Upper lobe of left lung (tissue), 6 donors: ENCODE measurements at places on chromosomes 13 and 19. TPM values are rescaled to one million over a fixed set of nuclear protein-coding genes. Genes with fewer than 3 reads are reported as not detected.

STK24 gene
- total RNA-seq = 51.3 TPM

GEMIN7 gene
- 24.2 TPM for total RNA-seq

WDFY2 gene
- 29.5 TPM for total RNA-seq

DNA sequence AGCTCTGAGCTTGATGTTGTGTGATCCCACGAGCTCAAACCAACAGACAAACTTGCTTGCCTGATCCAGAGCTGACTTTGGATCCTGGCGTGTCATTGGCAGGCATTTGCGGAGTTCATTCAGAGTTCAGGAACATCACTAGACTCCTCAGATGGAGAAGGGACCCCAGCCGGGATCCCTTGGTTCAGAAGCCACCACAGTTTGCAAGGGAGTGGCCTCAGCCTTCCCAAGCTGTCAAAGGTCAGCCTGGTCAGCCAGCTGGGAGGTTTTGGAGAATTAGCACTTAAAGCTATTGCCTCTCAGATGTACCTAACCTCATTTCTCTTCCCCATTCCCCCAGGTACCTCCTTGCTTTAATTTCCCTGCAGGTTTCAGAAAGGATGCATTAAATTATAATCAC is 208.8 kb upstream of the SOX21 start:
- no peak for DNase-seq

SYNGR4 gene
- not detected for total RNA-seq

GRCh38 chr13:78978381-78978998 is 319.5 kb upstream of the OBI1 start:
- peak; percentile 23 for DNase-seq

DNA sequence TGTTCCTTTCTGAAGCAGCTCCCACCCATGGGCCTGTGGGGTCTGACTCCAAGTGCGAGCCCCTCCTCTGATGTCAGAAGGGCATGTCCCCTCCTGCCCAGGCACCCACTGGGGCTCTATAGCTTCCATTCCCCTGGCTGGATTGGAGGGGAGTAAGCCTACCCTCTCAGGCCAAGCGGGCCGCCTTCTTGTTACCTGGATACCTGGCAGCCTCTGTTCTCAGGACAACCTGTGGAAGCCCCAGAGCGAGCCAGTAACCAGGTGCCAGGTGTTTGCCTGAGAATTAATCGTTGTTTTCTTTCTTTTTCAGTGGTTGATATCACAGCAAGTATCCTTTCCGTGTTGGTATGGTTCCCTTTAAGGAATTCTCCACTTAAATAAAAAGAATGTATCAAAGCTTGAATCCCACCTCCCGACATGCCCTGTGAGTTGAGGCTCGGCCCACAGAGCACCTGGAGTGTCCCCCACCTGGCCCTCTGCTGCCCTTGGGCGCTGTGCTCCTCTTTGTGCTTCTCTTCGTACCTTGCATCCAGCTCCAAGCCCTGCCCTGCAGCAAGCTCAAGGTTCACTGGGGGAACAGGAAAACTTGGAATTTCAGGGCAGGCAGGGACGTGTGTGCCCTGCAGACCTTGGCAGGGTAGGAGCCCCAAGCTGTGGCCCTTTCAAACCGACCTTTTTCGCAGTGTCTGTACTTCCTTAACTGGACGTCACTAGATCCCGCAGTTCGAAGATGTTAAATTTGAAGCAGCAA is 15.0 kb downstream of the MAU2 start:
- DNase-seq = no peak

DNA sequence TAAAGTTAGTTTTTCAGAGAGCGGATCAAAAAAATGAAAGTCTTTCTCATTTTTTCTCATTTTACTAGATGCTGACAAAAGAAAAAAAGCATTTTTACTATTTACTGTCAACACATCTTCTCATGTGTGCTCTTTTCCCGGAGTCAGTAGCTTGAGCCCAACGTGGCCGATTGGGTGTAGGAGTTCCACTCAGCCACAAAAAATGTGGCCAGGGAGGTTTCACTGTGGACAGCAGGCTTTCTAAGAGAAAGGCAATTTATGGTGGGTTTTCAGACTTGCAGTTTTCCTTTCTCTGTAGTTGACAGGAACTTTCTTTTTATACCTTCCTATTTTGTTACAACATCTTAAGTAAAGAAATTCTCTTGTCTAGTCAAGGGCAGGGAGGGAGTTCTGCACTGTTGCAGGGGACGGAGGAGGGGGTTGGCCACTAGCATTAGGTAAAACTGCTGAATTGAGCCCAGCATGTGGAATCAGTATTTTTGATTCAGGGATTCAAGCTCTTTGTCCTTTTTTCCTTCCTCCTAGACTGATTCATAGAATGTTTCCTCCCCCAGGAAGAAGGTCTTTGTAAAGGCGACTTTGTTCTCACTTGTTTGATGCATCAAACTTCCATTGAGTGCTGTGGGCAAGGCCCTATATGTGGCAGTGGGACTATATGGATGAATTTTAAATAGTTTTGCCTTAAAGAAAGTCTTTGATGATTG is 123.1 kb downstream of the B3GLCT start:
- DNase-seq = no peak

DNA sequence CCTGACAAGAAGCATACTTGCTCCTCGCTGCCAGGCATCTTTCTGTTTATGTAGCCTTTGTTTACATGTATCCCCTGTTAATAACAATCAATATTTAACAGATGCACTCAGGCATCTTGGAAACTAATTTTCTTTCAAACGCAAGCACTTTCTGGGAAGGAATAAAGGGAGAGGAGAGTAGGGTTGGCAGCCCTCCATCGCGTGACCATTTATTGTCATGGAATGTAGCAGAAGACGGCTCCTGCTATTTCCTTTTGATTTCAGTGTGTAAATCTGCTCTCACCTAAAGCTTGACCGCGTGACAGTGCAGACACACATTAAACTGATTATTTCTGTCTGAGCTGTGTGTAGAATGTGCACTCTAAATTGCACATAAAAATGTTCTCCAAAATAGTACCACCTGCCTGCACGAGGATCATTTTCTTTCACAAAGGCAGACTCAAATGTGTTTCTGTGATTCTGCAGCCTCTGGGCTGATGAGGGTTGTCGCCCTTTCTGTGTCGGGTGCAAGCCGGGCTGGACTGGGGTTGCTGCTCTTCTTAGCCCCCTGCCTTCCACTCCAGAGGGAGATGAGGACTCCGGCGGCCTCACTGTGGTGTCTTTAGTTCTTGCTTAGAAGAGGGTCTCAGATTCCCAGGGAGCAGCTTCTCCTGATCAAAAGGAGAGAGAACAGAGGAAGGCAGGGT is 223.5 kb upstream of the MAB21L1 start:
- DNase-seq = no peak

CYP2A7 gene
- not detected for total RNA-seq

GRK1 gene
- total RNA-seq = not detected

DNA sequence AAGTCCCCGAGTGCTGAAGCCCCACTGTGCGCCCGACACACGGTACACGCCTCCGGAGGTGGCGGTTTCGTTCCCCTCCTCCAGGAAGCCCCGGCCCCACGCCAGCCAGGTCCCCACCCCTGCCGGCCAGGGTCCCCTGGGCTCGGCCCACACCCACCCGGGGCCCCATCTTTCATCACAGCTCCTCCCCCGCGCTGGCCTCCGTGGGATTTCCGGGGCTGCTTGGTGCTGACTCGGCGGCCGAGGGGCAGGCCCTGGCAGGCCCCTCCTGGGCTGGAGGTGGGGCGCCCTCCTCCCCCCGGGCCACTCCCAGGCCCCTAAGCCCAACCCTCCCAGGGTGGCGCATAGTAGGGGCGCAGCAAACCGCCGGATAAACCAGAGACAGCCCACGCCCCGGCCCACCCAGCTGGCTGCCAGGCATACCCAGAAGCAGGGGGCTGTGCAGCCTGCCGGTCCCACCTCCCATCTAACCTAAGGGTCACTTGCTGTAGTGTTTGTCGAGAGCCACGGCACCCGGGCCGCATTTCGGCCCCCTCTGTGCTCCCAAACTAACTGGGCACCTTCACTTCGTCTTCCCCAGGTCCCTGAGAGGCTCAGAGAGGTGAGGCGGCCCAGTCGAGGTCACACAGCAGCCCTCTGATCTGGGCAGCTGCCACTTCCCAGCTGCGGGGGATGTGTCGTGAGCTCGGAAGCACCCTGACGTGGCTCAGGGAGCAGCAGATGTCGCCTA is 6.6 kb downstream of the ZBTB7A start:
- peak; percentile 64 for DNase-seq

- no peak for DNase-seq
Observed at GRCh38 chr13:32253911-32254399, 61.2 kb downstream of the ZAR1L start.

DNA sequence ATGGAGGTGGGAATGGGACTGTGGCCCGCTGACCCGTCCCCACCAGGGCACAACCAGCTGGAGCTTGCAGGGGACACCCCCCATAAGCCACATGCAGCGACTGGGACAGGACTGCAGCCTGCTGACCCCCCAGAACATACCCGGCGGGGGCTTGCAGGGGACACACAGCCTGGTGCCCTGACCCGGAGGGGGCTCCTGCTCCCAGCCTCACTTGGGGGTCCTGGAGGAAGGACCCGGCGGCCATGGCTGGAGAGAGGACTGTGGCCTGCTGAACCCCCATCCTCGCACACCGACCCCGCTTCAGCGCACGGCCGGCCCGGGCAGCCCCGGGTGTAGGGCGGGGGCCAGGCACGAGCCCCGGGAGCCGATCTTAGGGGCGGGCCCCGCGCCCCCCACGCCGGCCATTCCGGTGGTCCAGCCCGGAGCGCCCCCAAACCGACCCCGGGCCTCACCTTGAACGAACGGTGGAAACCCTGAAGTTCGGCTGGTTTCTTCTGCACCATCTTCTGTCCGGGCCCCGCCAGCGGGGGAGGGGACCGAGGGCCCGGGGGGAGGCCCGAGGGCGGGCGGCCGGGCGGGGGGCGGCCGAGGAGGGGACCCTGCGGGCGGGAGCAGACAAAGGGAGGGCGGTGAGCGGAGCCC is 574 bp downstream of the MKNK2 start:
- DNase-seq = peak; percentile 88

GRCh38 chr13:27858046-27858445 is 61.8 kb upstream of the PDX1 start:
- no peak for DNase-seq
